Prostate gland (tissue), 2 donors: ENCODE measurements at places on chromosomes 7 and 10.

DNA sequence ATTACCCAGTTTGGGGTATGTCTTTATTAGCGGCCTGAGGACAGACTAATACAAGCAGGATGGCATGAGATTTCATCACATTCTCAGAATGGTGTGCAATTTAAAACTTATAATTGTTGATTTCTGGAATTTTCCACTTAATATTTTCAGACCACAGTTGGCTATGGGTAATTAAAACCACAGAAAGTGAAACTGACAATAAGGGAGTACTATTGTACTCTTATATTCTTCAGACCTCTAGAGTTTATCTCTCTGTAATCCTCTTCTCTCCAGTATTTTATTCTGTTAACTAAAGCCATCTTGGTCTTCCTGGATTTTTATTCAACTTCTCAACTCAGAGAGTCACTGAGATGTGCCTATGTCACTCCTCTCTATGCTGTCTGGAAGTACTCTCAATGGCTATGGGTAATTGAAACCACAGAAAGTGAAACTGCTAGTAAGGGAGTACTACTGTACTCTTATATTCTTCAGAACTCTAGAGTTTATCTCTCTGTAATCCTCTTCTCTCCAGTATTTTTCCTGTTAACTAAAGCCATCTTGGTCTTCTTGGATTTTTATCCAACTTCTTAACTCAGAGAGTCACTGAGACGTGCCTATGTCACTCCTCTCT lies 118.3 kb downstream of the PPP1R17 start:
- H3K27me3 ChIP-seq: no peaks in the 10 kb centered on the region
- H3K36me3 ChIP-seq: no peaks in the 10 kb centered on the region

- no peaks in the 10 kb centered on the region for H3K27me3 ChIP-seq
- H3K36me3 ChIP-seq: no peaks in the 10 kb centered on the region
- DNase-seq: peak; percentile 33
- H3K27ac ChIP-seq: no peak overlapping the region
- H3K4me1 ChIP-seq: no peaks in the 10 kb centered on the region
- H3K4me3 ChIP-seq: no peak overlapping the region
Measured at GRCh38 chr7:455110-455928, 64.3 kb downstream of the PDGFA start.

GRCh38 chr10:15849316-15849715 lies 11.0 kb downstream of the MINDY3 start:
- no peaks in the 10 kb centered on the region for H3K4me1 ChIP-seq
- no peak for DNase-seq
- H3K36me3 ChIP-seq: no peaks in the 10 kb centered on the region
- no peak overlapping the region for H3K4me3 ChIP-seq

DNA sequence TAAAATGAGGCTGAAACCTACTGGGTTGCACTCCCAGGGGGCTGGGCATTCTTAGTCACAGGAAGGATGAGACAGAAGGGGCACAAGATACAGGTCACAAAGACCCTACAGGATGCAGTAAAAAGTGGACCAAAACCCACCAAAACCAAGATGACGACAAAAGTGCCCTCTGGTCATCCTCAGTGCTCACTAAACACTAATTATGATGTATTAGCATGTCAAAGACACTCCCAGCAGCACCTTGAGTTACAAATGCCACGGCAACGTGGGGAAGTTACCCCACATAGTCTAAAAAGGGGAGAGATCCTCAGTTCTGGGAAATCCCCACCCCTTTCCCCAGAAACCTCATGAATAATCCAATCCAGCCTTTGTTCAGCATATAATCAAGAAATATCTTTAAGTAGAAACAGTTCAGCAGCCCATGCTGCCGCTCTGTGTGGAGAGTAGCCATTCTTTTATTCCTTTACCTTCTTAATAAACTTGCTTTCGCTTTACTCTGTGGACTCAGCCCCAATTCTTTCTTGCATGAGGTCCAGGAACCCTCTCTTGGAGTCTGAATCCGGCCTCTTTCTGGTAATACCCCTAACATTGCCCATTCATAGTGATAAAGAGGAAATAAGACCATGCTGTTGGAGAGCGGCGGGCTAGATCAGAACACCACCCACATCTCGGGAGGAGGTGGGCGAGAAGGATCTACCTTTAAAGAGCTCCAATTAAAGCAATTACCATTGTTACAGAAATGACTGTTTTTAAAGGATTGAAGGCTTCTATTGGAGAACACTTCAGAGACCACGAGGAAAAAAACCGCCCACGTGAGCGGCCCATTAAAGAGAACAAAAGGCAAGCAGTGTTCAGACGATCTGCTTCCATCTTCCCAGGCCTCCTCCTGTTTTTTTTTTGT lies 170.9 kb downstream of the USP6NL start:
- peaks cover 1% of the 10 kb centered on the region for H3K27me3 ChIP-seq
- no peak overlapping the region for H3K27ac ChIP-seq
- H3K4me1 ChIP-seq: no peaks in the 10 kb centered on the region
- no peak for DNase-seq

DNA sequence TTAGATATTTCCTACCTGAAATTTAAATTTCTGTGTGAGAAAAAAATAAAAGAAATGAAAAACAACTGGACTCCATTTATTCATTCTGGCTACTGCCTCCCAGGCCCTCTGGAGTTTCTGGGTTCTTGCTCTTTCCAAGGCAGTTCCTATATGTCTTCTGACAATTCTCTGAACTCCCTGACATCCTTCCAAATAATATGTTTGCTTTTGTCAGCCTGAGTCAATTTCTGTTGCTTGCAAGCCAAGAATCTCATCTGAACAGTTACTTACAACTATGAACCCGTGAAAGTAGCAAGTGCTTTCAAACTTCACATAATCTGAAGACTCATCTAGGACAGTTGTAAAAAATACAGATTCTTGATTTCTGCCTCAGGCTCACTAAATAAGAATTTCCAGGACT lies 216.7 kb upstream of the NPVF start:
- no peaks in the 10 kb centered on the region for H3K4me1 ChIP-seq
- no peak overlapping the region for H3K4me3 ChIP-seq
- H3K36me3 ChIP-seq: no peaks in the 10 kb centered on the region
- no peak overlapping the region for H3K27ac ChIP-seq

GRCh38 chr7:24966802-24967201 lies 13.2 kb downstream of the OSBPL3 start:
- H3K4me1 ChIP-seq: no peaks in the 10 kb centered on the region
- H3K27me3 ChIP-seq: no peaks in the 10 kb centered on the region
- no peak for DNase-seq
- H3K36me3 ChIP-seq: no peaks in the 10 kb centered on the region
- H3K4me3 ChIP-seq: no peak overlapping the region

GRCh38 chr10:45514291-45515270 lies 140.6 kb downstream of the ALOX5 start:
- peak; percentile 51 for DNase-seq
- H3K4me1 ChIP-seq: no peaks in the 10 kb centered on the region
- H3K27ac ChIP-seq: no peak overlapping the region
- no peaks in the 10 kb centered on the region for H3K27me3 ChIP-seq
- H3K4me3 ChIP-seq: no peak overlapping the region

- no peak for DNase-seq
- no peak overlapping the region for H3K27ac ChIP-seq
- H3K4me1 ChIP-seq: no peaks in the 10 kb centered on the region
Measured at GRCh38 chr10:103049237-103049636, 131.1 kb downstream of the CNNM2 start.

- H3K4me1 ChIP-seq: peaks cover 18% of the 10 kb centered on the region
- no peaks in the 10 kb centered on the region for H3K36me3 ChIP-seq
- H3K4me3 ChIP-seq: no peak overlapping the region
Measured at GRCh38 chr10:63206997-63207811, 74.1 kb downstream of the NRBF2 start.
